Stimulated activated CD8-positive, alpha-beta memory T cell treated with anti-CD3 and anti-CD28 coated beads, Interleukin-2, amount 100 ng/mL, for 48 hours (primary cell): ENCODE measurements at places on chromosomes 4 and X.

DNA sequence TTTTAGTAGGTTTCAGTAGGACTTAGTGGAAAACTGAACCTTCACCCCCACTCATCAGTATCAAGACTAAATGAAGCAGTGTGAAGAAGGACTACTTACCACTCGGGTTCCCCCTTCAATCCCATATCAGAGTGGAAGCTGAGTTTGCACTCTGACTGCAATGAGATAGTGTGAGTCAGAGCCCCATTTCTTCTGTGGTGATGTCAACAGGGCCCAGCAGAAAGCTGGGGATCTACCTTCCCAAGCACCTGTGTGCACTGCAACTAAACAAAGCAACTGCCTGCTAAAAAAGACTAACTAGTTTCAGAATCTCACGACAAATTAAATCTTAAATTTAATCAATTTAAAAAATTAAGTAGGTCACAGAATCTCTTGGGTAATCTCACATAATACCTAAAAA is 1837.0 kb upstream of the PCDH7 start:
- DNase-seq, result no peak

GRCh38 chrX:132044953-132045352 is 21.9 kb downstream of the STK26 start:
- DNase-seq, result no peak

GRCh38 chr4:127018381-127018780 is 614.4 kb upstream of the INTU start:
- no peak for DNase-seq

DNA sequence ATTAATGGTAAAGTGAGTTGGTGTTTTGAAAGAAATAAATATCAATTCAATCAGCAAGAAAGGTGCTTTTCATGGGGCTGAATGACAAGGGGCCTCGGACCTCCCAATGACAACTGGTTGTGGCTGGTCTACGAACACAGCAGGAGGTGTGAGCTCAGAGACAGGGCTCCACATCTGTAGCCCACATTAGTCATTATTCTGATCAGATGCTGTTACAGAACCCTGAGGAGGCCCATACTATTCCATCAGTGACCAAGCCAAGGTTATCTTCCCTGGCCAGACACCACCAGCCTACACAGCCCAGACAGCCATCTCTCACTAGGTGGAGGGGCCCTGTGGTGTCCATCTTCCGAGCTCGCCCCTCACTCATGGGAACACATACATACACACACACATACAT is 168.8 kb downstream of the SH3KBP1 start:
- DNase-seq, result no peak

DNA sequence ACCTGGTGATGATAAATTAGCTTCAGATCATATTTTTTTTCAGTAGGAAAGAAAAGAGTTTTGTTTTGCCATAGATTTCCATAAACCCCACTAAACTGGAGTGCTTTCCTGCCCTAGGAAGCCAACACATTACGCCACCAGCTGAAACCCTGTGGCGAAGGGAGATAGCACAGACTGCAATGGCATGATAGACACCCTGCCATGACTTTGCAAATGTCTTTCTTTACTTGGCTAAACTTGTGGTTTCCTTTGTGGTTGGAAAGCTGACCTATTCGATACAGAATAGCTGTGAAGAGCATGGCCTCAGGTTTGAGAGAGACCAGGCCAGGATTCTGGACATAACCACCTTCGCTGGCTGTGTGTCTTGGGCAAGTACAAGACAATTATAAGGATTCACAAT is 19.1 kb downstream of the MFAP3L start:
- DNase-seq, result no peak

DNA sequence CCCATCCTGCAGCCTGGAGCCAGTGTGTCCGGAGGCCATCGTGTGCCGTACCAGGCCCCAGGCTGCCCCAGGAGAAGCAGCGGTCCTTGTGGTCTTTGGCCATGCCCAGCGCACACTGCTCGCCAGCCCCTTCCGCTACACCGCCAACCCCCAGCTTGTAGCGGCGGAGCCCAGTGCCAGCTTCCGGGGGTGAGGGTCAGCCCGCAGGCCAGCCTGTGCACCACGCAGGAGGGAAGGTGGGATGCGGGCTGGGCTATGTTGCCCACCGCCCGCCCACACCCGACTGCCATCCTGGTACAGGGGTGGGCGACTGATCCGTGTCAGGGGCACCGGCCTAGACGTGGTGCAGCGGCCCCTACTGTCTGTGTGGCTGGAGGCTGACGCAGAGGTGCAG is 7.6 kb upstream of the SRPK3 start:
- no peak for DNase-seq

DNA sequence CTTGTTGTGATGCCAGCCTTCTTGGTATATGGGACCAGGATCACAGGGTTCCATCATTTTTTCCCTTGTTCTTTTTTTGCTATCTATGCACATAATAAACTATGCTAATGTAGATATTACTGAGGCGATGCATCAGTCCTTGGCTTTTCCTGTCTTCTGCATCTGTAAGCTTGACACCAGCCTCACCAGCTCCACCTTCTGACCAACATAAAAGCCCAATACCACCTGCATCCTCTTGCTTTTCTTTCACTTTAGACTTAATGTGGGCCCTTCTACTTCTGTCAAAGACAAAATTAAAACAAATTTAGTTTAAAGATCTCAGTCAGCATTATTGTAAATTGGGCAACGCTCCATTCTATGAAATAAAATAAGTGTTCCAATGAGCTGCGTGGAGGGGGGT is 1718.8 kb upstream of the PCDH10 start:
- no peak for DNase-seq
